ENCODE measurements at places on chromosomes 7 and 10. TPM values are rescaled to one million over a fixed set of nuclear protein-coding genes. Genes with fewer than 3 reads are reported as not detected.

GRCh38 chr7:140358412-140359051, 39.8 kb downstream of the SLC37A3 start:
- no peak for DNase-seq

GRCh38 chr10:125531465-125531864, 151.5 kb downstream of the TEX36 start:
- DNase-seq: no peak

- no peak for DNase-seq
Observed at GRCh38 chr10:89213191-89213808, 6.2 kb upstream of the CH25H start.

TRIL gene
- 20.4 TPM for total RNA-seq

- DNase-seq: no peak
Observed at GRCh38 chr7:888081-889024, 12.0 kb downstream of the GET4 start.

Data from urinary bladder (tissue), 4 donors.